Urinary bladder (tissue), 4 donors: ENCODE measurements at places on chromosomes 2 and 18. TPM values are rescaled to one million over a fixed set of nuclear protein-coding genes. Genes with fewer than 3 reads are reported as not detected.

MLPH gene
- total RNA-seq: 11.7 TPM

- no peak for DNase-seq
Measured at GRCh38 chr2:59012234-59012633, 771.1 kb upstream of the FANCL start.

DNA sequence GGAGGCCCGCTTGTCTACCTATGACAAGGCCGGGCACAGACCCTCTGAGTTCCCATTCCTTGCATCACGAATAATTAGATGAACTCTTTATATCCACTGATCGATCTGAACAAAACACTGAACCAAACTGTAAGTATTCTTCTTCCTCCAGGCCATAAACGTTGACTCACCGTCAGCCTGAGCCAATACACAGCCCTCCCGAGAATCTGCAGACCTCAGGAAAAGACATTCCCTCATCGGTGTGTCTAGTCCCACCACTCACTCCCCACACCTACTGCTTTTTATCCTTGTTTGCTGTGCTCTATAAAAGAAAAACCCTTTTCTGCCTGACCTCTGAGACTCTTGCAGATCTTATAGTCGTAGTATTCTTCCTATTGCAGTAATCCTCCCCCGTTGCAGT, 41.0 kb downstream of the TMEM87B start:
- DNase-seq: no peak

DNA sequence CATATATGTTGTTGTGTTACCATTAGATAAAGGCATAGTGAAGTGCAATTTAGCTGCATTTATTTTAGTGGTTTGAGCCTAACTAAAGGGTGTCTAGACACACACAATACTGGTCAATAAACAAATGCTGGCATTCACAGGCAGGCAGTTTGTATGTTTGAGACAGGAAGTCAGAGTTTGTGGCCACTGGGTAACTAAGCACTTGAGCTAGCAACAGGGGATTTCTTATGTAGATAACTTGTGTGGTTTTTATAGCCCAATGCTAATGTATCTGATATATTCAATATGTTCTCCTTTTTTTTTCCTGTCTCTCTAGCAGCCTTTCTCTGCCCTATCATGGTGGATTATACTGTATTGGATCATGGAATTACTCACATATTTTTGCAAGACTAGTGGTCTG, 38.1 kb downstream of the LRRTM4 start:
- DNase-seq: no peak

LRRC30 gene
- total RNA-seq: 0.32 TPM

DNA sequence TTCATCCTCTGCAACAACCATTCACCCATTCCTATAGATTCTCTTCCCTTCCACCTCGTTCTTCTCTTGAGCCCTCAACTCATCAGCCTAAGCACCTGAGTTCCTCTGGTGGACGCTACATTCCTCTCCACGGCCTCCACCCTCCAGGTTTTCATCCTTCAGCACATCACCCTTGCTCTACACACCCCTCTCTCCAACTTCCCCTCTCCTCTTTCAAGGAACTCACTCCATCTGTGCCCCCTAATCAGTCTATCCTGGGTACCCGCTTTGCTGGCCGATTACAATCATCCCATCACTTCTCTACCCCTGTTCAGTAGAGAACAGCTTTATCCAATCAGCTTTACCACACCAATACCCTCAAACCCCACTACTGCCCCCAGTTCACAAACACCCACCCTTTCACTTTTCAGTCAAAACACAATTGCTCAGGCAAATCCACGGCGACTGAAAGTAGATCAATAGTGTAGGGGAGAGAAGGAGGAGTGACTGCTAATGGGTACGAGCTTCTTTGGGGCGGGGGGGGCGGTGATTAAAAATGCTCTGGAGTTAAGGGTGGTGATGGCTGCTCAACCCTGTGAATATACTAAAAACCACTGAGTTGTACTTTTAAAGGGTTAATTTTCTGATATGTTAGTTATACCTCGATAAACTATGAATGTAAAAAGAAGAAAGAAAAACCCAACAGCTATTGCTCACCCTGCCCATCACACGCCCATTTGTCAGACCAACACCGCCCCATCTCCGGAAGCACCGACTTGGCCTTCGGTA, 857 bp downstream of the DYM start:
- DNase-seq: no peak

GRCh38 chr18:8948011-8948410, 154.5 kb upstream of the NDUFV2 start:
- DNase-seq: no peak

GRCh38 chr2:168345601-168346000, 98.2 kb upstream of the STK39 start:
- DNase-seq: no peak

GRCh38 chr2:122273785-122274419, 518.5 kb downstream of the TSN start:
- no peak for DNase-seq

DNA sequence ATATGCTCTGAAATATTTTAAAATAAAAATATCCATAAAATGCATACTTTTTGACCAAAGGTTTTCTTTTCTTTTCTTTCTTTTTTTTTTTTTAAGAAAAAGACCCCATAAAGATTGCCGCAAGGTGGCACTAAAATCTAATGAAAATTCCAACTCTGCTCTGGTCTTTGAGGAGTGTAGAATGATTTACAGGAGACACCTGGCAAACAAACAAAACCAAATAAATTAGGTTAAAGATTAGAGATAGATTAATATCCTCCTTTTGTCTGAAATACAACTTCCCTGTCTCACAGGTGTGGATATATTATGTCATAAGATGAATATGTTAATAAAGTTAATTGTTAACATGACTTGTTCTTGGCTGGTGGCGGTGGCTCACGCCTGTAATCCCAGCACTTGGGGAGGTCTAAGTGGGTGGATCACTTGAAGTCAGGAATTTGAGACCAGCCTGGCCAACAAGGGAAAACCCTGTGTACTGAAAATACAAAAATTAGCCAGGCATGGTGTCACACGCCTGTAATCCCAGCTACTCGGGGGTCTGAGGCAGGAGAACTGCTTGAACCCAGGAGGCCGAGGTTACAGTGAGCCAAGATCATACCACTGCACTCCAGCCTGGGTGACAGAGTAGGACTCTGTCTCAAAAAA, 3.5 kb upstream of the RHOB start:
- no peak for DNase-seq

POTEC gene
- not detected for total RNA-seq

GRCh38 chr2:108449410-108450130, 564 bp downstream of the GCC2 start:
- DNase-seq: peak; percentile 45

PLEK gene
- 12.4 TPM for total RNA-seq

GRCh38 chr18:3401669-3402620, 48.0 kb upstream of the TGIF1 start:
- no peak for DNase-seq

DNA sequence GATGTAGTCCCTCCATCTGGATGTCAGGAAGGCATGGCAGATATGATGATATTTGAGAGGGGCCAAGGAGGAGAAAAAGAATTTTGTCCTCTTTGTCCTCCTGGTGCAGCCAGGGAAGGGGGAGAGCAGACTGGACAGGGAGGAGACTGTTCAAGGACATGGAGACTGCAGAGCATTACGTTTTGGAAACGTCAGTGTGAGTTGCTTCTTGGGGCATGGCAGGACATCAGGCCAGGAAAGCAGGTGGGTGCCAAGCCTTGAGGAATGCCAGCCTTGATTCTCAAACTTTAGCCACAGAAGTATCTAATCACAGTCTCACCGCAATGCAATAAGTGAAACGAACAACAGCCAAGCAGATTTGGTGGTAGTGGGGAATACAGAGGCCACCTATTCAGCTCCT, 66.2 kb downstream of the BMP10 start:
- DNase-seq: no peak

- no peak for DNase-seq
Measured at GRCh38 chr2:11160731-11161455, 5.6 kb downstream of the SLC66A3 start.

DNA sequence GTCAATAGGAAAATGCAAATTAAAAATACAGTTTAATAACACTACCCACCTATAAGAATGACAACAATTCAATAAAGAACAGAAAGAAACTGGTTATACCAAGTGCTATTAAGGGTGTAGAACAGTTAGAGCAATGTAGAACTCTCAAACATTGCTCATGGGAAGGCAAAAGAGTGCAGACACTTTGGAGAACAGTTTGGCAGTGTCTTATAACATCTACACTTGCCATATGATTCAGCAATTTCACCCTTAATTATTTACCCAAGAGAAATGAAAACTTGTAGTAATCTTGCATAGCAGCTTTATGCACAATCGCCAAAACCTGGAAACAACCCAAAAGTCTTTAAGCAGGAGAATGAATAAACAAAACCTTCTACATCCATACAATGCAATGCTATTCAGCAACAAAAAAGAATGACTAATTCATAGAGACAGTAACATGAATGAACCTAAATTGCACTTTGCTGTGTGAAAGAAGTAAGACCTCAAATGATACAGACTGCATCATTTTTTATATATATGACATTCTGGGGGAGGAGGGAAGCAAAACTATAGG, 455.2 kb downstream of the THSD7B start:
- DNase-seq: no peak

TRIM43 gene
- total RNA-seq: not detected

ARMC9 gene
- total RNA-seq: 25.9 TPM

CLEC4F gene
- total RNA-seq: not detected

DNA sequence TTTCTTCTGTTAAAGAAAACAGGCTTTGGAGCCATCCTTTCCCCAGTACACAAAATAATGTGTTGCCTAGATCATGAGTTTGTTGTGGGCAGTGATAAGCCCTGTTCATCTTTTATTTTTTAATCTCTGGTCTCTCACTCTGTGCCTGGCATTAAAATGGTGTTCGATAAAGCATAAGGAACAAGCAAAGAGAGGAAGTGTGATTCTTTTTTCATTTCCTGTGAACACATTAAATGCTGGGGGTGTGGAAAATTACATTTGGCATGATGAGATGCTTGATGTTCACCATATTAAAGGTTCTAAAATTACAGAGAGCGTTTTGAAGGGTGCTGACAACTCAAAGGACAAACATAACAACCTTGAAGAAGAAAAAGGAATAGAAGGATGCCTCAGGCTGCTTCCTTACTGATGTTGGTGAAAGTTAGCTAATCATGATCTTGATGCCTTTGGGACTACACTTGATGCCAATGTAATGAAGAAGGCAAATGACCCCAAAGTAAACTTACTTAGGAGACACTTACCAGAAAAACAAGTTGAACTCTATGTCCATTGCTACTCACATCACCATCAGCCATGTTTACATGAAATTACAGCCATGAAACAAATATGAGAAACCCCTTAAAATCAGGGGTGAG, 33.0 kb downstream of the TMEFF2 start:
- DNase-seq: no peak

- DNase-seq: no peak
Measured at GRCh38 chr2:241724975-241725870, 9.2 kb upstream of the D2HGDH start.

- no peak for DNase-seq
Measured at GRCh38 chr2:235381261-235381912, 112.5 kb upstream of the AGAP1 start.

DNA sequence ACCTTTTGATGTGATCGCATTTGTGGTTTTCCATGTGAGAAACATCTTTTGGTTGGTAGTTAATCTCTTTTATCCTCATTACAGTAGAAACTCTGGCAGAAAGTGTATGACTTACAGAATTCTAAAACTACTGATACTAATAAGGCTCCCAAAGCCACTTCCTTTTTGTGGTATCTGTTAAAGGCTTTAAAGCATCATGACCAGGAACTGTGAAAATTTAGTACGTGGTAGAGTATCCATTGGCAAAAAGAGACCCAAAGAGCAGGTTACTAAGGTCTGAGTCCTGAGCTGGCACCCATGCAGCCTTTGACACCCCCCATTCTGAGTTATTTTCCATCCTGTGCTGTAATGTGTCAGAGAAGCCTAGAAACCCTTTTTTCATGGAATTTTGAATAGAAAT, 94.5 kb downstream of the DPP4 start:
- DNase-seq: no peak

DNA sequence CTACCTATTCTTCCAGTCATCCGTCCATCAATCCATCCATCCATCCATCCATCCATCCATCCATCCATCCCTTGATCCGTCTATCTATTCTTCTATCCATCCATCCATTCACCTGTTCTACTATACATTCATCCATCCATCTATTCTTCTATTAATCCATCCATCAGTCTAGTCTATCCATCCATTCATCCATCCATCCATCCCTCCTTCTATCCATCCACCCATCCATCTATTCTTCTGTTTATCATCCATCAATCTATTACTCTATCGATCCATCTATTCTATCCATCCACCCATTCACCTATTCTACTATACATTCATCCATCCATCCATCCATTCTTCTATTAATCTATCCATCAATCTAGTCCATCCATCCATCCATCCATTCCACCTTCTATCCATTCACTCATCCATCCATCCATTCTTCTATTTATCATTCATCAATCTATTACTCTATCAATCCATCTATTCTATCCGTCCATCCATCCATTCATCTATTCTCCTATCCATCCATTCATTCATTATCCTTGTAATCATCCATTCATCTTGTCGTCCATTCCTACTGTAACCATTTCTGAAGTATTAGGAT, 110.4 kb upstream of the ZNF516 start:
- DNase-seq: no peak

GRCh38 chr2:179764710-179765109, 96.7 kb downstream of the ZNF385B start:
- DNase-seq: no peak

DNA sequence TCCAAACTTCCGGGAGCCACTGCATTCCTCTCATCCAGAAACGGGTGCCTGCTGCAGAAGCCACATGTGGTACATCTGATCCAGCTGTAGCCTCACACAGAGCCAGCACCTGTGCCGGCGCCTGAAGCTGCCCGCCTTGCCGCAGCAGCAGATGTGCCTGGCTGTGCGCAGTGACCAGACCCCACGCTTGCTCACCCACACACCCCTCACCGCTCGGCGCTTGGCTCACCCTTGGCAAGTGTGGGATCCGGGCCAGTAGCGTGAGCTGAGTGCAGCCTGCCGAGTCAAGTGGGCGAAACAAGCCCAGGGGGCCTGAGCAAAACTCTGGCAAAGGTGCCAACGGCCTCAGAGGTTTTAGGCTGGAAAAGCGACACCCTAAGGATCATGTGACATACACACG, 220.1 kb upstream of the TMEFF2 start:
- DNase-seq: no peak

C2orf92 gene
- 11.2 TPM for total RNA-seq

DNA sequence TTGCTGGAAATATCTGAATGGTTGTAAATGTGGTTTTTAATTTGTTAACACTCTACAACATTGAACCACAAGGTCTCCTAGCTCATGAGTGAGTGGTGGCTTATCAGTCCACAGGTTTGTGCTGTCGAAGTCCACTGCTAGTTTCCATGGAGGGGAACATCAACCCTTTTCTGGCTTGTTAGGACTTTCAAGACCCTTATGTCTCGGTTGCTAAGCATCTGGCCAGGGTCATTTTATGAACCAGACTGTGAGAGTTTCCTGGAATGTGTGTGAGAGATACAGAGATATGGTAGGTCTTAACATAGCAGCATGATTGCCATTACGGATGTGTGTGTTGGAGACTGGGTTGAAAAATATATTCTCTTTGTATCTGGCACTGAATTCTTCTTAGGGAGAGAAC, 36.9 kb downstream of the KCNE4 start:
- DNase-seq: no peak

- DNase-seq: no peak
Measured at GRCh38 chr18:13540477-13541182, 185.7 kb downstream of the FAM210A start.
